ENCODE measurements at places on chromosomes 4 and X.

DNA sequence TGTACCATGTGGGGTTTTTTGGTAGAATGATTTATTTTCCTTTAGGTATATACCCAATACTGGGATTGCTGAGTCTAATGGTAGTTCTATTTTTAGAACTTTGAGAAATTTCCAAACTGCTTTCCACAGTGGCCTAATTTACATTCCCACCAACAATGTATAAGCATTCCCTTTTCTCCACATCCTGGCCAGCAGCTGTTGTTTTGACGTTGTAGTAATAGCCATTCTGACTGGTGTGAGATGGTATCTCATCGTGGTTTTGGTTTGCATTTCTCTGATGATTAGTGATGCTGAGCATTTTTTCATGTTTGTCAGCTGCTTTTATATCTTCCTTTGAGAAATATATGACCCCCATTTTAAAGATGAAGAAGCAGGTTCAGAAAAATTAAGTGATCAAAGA lies 153.7 kb downstream of the CBR4 start:
- DNase-seq, result no peak

GRCh38 chr4:173138624-173139023 lies 30.0 kb upstream of the GALNT7 start:
- DNase-seq, result no peak

- DNase-seq, result no peak
These were observed 206.3 kb upstream of the TBL1X start for GRCh38 chrX:9258421-9259104.

DNA sequence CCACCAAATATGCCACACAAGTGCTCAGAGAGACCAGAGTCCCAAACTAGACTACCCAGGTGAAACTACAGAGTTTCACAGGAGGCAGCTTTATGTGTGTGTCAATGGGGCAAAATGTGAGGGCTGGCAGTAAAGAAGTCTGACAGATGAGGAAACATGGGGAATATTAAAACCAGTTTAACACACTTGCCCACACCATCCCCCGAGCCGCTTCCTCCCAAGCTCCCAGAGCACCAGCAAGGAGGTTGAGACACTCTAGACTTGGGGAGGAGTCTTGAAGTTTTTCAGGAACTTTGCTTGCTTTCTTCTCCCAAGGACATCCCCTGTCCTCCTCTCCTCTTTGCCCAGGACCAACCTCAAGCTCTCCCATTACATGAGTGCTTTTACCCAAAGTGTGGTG lies 94.7 kb upstream of the SPRY1 start:
- no peak for DNase-seq

Measured in heart right ventricle (tissue), 16 donors.